ENCODE measurements at places on chromosomes 2 and 18. TPM values are rescaled to one million over a fixed set of nuclear protein-coding genes. Genes with fewer than 3 reads are reported as not detected.
A peak's percentile ranks its signal among the peaks of the same experiment; 100 is the strongest.

DNA sequence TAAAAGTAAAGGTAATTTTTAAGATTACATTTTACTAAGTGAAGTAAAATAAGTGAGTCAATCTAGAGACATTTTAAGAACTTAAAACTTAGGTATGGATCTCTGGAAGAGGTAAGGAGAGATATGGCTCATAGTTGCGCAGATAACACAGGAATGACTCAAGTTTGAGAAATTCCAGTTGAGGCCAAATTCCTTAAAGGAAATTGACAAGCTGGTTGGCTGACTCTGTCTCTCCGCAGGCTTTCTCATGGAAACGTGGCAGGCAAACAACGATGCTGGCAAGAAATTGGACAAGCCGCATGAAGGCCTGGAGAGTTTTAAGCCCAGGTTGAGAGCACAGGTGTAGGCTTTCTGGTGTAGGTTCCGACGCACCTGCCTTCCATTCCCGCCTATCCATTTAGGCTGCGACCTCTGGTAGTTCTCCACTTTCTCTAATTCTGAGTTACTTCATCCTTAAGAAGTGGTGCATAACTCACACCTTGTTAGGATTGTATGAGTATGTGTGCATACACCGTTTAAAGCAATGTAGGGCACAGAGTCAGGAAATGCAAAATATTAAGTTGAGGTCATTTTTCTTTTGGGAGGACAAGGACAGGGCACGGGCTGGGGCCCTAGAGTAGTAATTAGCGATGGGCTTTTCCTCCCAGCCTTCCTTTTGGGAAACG, 589 bp upstream of the DAW1 start:
- peak; percentile 60 for DNase-seq

- DNase-seq: no peak
Observed at GRCh38 chr18:5461041-5461440, 82.8 kb downstream of the EPB41L3 start.

DNA sequence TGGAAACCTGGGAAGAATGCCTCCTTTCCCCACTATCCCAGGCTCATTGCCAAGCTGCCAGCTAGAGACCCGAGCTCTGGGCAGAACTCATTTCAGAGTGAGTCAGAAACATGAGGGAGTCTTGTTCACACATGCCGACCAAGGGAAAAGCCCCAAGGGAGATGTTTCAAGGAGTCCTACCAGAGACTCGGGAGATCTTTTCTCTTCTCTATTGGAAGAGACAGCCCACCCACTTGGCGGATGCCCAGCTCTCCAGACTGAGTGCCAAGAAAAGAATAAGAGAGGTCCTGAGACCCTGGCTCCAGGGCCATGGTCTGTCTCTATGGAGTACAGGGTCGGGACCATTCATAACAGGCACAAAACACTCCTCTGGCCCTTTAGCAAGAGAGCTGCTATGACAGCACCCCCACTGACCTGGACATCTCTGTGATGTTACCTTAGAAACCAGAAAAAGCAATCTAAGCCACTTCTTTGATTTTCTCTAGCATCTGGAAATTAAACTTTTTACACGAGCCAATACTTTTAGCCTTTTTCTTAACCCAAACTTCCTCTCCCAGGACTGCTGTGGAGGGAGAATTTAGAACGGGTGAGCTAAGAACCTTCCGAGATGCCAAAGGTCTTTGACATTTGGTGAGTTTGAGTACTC, 18.5 kb upstream of the IGFBP5 start:
- DNase-seq: no peak

- no peak for DNase-seq
Observed at GRCh38 chr2:44840503-44840850, 101.0 kb upstream of the SIX3 start.

- no peak for DNase-seq
Observed at GRCh38 chr2:164661349-164661748, 40.1 kb upstream of the GRB14 start.

- no peak for DNase-seq
Observed at GRCh38 chr2:20241973-20242726, 17.2 kb upstream of the SDC1 start.

- DNase-seq: no peak
Observed at GRCh38 chr18:78242806-78243205, 736.8 kb upstream of the SALL3 start.

NRBP1 gene
- total RNA-seq: 117 TPM

LINC00305 gene
- total RNA-seq: 2.6 TPM

HAAO gene
- total RNA-seq: not detected
